ENCODE measurements at places on chromosomes 13 and 19.

GRCh38 chr13:50629497-50629896 lies 214.0 kb downstream of the DLEU7 start:
- H3K4me1 ChIP-seq: no peaks in the 10 kb centered on the region
- H3K27ac ChIP-seq: no peak overlapping the region
- H3K4me3 ChIP-seq: no peak overlapping the region
- ATAC-seq: no peak
- H3K27me3 ChIP-seq: no peaks in the 10 kb centered on the region

GRCh38 chr19:15368798-15369593 lies 10.6 kb downstream of the AKAP8 start:
- no peaks in the 10 kb centered on the region for H3K4me1 ChIP-seq
- H3K27ac ChIP-seq: no peak overlapping the region
- H3K4me3 ChIP-seq: no peak overlapping the region
- no peaks in the 10 kb centered on the region for H3K27me3 ChIP-seq

GRCh38 chr13:29706923-29707322 lies 111.4 kb upstream of the SLC7A1 start:
- H3K27me3 ChIP-seq: peaks cover 17% of the 10 kb centered on the region
- no peak overlapping the region for H3K4me3 ChIP-seq
- H3K27ac ChIP-seq: no peak overlapping the region
- H3K4me1 ChIP-seq: no peaks in the 10 kb centered on the region
- no peaks in the 10 kb centered on the region for H3K36me3 ChIP-seq
- ATAC-seq: no peak

DNA sequence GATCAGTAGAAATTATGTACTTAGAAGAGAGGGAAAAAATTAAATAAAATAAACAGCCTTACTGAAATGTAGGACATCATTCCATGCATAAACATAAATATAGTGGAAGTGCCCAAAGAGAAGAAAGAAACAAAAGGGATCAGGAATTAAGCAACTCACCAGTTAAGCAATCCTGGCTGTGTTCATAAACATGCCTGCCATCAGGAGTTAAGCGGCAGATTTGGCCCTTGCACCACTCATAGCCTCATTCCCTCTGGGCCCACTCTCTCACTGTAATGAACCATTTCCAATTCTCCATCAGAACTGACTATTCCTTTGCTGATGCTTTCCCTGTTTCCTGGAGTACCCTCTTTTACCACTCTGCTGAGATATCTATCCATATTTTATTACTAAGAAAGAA lies 281.4 kb downstream of the LHFPL6 start:
- peaks cover 19% of the 10 kb centered on the region for H3K27me3 ChIP-seq
- H3K4me3 ChIP-seq: no peak overlapping the region
- no peaks in the 10 kb centered on the region for H3K36me3 ChIP-seq

DNA sequence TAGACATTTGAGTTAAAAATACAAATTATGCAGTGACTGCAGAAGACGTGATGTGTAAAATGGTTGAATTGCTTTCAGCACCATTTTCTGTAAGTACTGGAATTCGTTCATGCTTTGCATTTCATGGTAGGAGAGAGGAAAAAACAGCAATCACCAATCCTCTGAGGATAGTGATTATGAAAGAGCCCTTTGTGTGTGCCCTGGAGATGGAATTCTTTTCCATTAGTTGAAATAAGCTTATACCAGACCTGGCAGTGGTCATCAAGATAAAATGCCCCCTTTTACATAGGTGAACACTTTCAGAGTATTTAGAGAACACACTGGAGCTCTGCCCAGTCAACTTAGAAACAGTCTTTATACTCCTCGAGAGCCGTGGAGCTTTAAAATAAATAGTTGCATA lies 1.7 kb downstream of the CNMD start:
- peak overlapping the region; percentile 9 for H3K4me3 ChIP-seq
- H3K27ac ChIP-seq: no peak overlapping the region
- H3K36me3 ChIP-seq: no peaks in the 10 kb centered on the region
- H3K4me1 ChIP-seq: no peaks in the 10 kb centered on the region
- peaks cover 46% of the 10 kb centered on the region for H3K27me3 ChIP-seq

DNA sequence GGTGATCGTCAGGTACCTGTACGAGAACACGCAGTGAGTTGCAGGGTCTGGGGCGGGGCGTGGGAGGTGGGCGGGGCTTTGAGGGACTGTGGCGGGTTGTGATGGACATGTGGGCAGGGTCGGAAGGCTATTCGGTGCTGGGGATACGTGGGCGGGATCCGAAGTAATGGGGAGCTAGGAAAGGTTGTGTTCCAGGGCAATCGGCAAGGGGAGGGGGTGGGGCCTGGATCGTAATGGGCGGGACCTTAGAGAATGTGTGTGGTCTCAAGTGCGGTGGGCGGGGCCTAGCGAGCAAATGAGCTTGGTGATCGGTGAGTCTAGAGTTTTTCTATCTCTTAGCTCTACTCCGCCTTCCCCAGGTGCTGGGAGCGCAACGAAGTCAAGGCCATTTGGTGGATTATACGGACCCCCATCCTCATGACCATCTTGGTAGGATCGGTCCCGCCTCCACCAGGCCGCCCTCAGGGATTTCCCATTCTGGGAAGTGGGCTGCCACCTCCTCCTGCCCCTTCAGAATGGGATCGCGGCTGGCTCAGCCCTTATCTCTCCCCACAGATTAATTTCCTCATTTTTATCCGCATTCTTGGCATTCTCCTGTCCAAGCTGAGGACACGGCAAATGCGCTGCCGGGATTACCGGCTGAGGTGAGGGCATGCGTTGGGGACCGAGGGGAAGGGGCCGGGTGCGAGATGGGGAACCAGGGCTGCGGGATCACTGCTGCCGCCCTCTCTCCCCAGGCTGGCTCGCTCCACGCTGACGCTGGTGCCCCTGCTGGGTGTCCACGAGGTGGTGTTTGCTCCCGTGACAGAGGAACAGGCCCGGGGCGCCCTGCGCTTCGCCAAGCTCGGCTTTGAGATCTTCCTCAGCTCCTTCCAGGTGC lies 9.6 kb downstream of the GIPR start:
- peaks cover 3% of the 10 kb centered on the region for H3K36me3 ChIP-seq
- peaks cover 2% of the 10 kb centered on the region for H3K27me3 ChIP-seq

DNA sequence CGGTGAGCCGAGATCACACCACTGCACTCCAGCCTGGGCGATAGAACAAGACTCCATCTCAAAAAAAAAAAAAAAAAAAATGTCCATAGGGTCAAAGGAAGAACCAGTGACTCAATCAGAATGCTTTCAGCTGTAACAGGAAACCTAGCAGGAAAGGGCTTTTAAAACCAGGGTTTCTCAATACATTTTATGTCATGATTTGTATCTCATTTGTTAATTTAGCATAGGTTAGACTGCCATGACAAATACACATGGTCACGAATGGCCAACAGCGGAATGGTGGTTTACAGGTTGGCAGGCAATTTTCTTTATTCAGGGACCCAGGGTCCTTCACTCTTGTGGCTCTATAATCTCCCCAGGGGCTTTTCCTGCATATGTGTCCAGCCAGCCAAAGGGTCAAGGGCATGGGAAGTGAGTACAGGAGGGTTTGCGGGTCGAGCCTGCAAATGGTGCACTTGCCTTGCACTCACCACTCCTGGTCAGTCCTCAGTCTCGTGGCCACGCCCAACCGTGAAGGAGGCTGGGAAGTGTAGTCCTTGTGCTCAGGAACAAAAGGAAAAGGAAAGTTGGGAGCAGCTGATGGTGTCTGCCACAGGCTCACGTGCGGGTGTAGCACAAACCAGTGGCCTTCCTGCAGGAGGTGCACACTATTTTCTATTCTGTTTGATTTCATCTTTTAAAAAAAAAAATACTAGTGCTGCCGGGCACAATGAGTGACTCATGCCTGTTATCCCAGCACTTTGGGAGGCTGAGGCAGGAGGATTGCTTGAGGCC lies 14.8 kb downstream of the DHX34 start:
- no peaks in the 10 kb centered on the region for H3K4me1 ChIP-seq
- no peak for ATAC-seq
- no peaks in the 10 kb centered on the region for H3K27me3 ChIP-seq
- H3K4me3 ChIP-seq: no peak overlapping the region
- H3K36me3 ChIP-seq: peaks cover 91% of the 10 kb centered on the region
- no peak overlapping the region for H3K27ac ChIP-seq

DNA sequence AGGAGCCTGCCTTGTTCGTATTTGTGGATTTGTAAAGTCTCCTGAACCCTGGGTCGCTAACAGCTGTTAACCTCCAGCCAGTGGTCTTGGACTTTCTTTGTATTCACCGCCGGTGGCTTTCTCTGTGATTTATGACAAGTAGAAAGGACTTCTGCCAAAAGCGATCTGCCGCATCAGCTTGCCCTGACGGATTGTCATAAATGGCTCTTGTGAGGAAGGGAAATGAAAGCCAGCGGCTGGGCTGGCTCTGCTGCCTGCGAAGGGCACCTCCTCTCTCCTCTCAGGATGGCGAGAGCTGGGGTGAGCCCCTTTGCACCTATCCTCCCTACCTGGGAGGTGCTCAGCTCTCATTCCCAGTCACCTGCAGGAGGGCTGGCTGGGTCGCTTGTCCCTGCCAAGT lies 25.6 kb downstream of the DHRS12 start:
- no peaks in the 10 kb centered on the region for H3K27me3 ChIP-seq
- H3K36me3 ChIP-seq: no peaks in the 10 kb centered on the region
- no peak overlapping the region for H3K4me3 ChIP-seq
- no peak for ATAC-seq

- ATAC-seq: peak; percentile 94
- peaks cover 23% of the 10 kb centered on the region for H3K4me1 ChIP-seq
- no peaks in the 10 kb centered on the region for H3K27me3 ChIP-seq
- H3K27ac ChIP-seq: peak overlapping the region; percentile 98
Measured at GRCh38 chr19:10797541-10798256, 38.3 kb downstream of the TMED1 start.

GRCh38 chr19:38549061-38549460 lies 68.7 kb downstream of the MAP4K1 start:
- no peak overlapping the region for H3K27ac ChIP-seq
- peaks cover 18% of the 10 kb centered on the region for H3K4me1 ChIP-seq
- no peak overlapping the region for H3K4me3 ChIP-seq
- no peak for ATAC-seq
- no peaks in the 10 kb centered on the region for H3K27me3 ChIP-seq
- peaks cover 8% of the 10 kb centered on the region for H3K36me3 ChIP-seq

DNA sequence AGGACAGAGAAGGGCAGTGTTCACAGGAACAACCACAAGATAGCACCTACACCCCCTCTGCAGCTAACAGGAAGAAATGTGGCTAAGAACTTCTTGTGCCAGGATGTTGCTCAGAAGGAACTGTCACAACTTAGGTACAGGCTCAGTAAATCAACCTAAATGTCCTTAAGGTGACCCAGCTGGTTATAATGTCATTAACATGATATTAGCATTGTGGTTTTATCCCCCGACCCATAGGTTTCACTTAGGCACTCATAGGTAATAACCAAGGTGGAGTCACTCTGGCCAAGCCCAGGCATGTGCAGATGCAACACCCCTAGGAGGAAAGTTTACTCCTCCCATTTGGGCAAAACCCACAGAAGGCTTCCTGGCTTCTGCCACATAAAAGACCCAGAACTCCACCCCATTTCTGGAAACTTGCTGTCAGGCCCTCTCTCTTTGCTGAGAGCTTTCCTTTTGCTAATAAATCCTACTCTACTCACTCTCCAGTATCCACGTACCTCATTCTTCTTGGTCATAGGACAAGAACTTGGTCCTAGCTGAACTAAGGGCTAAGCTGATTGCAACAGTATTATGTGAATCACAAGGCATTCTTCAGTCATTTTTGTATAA lies 951.3 kb downstream of the SLITRK5 start:
- no peaks in the 10 kb centered on the region for H3K36me3 ChIP-seq
- no peaks in the 10 kb centered on the region for H3K4me1 ChIP-seq
- no peak overlapping the region for H3K27ac ChIP-seq
- ATAC-seq: peak; percentile 29

GRCh38 chr13:60482012-60482411 lies 85.0 kb downstream of the TDRD3 start:
- no peak overlapping the region for H3K4me3 ChIP-seq
- no peak for ATAC-seq
- H3K27me3 ChIP-seq: no peaks in the 10 kb centered on the region
- no peaks in the 10 kb centered on the region for H3K4me1 ChIP-seq
- H3K27ac ChIP-seq: no peak overlapping the region

DNA sequence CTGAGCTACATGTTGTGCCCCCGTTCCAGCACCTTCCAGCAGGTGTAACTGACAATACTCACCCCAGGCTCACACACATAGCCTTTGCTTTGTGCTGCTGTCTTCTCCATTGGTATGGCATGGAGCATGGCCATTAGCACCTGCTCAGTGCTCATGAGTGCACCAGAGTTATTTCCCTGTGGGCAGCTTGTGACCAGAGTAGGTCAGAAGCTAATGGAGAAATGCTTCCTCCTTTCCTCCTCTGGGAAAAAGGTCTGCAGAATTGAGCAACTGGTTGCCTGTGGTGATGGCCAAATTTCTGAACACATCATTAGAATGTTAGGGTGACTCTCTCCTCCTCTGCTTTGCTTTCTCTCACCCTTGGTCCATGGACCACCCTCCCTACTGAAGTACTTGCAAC lies 344.5 kb upstream of the TMTC4 start:
- no peak for ATAC-seq
- no peak overlapping the region for H3K4me3 ChIP-seq
- no peaks in the 10 kb centered on the region for H3K36me3 ChIP-seq
- peaks cover 20% of the 10 kb centered on the region for H3K27me3 ChIP-seq

GRCh38 chr13:100108913-100109507 lies 20.1 kb downstream of the PCCA start:
- no peaks in the 10 kb centered on the region for H3K4me1 ChIP-seq
- no peak overlapping the region for H3K27ac ChIP-seq
- no peaks in the 10 kb centered on the region for H3K27me3 ChIP-seq
- no peaks in the 10 kb centered on the region for H3K36me3 ChIP-seq

- H3K4me3 ChIP-seq: no peak overlapping the region
- H3K36me3 ChIP-seq: peaks cover 88% of the 10 kb centered on the region
- no peaks in the 10 kb centered on the region for H3K4me1 ChIP-seq
- H3K27ac ChIP-seq: no peak overlapping the region
- no peaks in the 10 kb centered on the region for H3K27me3 ChIP-seq
Measured at GRCh38 chr13:113638173-113638746, 19.7 kb downstream of the ATP4B start.

GRCh38 chr19:50703915-50704796 lies 15.4 kb downstream of the SHANK1 start:
- ATAC-seq: no peak
- H3K4me3 ChIP-seq: no peak overlapping the region
- no peaks in the 10 kb centered on the region for H3K36me3 ChIP-seq
- no peaks in the 10 kb centered on the region for H3K4me1 ChIP-seq
- no peak overlapping the region for H3K27ac ChIP-seq
- peaks cover 33% of the 10 kb centered on the region for H3K27me3 ChIP-seq

- H3K27me3 ChIP-seq: peaks cover 11% of the 10 kb centered on the region
- peaks cover 8% of the 10 kb centered on the region for H3K4me1 ChIP-seq
- H3K27ac ChIP-seq: no peak overlapping the region
- H3K4me3 ChIP-seq: no peak overlapping the region
- H3K36me3 ChIP-seq: no peaks in the 10 kb centered on the region
Measured at GRCh38 chr13:21889651-21890050, 218.8 kb downstream of the FGF9 start.
